Muscle of arm (tissue), 14 donors: ENCODE measurements at places on chromosomes 2 and 18. TPM values are rescaled to one million over a fixed set of nuclear protein-coding genes. Genes with fewer than 3 reads are reported as not detected.

Gene DCC
- polyA plus RNA-seq, result not detected

Gene MROH2A
- not detected for polyA plus RNA-seq

- no peak for DNase-seq
Measured at GRCh38 chr18:79405781-79406575, 10.2 kb downstream of the NFATC1 start.

DNA sequence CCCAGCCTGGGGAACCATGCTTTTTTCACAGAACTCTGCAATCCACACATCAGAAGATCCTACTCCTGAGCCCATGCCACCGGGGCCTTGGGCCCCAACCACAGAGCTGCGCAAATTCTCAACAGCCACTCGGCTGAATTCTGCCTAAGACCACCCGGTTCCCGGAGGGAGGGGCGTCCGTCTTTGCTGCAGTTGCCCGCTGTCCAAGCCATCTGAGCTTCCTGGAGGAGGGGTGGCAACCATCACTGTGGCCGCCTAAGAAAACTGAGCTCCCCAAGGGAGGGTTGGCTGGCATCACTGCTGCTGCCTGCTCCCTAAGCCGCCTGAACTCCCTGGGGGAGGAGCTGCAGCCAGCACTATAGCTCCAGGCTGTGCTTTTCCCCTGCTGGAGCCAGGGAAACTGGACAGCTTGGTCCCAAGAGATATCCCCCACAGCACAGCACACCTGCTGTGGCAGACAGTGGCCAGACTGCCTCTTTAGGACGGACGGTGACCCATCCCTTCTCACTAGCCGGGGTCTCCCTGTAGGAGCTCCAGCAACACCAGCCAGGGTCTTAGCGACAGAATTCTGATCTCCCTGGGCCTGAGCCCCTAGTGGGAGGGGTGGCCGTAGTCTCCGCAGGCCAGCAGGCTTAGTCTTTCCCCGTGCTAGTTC, 1411.6 kb upstream of the CDH2 start:
- DNase-seq, result no peak

Gene ACOXL
- polyA plus RNA-seq, result not detected
